AG20443 (cell line): ENCODE measurements at places on chromosomes 1 and 21.

GRCh38 chr1:216475659-216476276, 52.5 kb upstream of the USH2A start:
- no peak for DNase-seq

GRCh38 chr1:42008264-42008663, 89.5 kb upstream of the HIVEP3 start:
- no peak for DNase-seq

DNA sequence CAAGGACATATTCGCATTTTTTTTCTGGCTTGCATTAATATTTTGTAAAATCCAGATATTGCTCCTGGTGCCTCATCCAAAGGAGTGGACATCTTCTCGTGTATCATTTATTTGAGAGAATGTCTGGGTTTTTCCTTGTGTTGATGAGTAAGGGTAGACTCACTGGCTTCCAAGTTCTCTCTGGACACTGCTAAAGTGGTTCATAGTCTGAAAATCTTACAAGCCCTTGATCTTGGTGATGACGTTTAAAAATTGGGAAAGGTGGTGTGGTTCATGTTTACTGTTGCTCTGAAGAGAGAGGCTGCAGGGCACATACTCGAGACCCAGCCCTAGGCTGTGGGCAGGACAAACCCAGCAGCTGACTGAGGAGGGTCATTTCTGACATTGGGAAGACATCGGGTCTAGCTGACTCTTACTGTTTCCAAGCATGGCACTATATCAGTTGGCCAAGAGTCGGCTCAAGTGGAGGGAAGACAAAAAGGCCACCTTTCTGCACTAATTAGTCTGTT, 296.2 kb downstream of the LMX1A start:
- no peak for DNase-seq

DNA sequence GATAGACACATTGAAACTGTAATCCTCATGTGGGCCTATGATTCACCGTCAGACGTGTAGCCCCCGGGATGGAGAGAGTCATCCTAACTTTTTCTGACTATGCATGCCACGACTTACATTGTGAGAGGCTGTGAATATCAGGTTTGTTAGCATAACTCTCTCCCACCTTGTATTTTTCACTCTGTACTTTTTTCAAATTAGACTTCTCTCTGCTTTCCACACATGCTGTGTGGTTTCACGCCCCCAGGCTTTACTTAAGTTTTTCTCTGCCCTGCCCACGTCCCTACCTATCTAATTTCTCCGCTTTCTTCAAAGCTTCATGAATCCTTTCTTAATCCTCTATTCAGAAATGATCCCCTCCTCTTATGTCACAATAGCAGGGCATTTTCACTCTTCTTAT, 3.4 kb upstream of the NCAM2 start:
- no peak for DNase-seq

- DNase-seq, result peak; percentile 30
These were observed 85.3 kb downstream of the SEC16B start for GRCh38 chr1:177884479-177885021.

GRCh38 chr1:228646717-228647522, 88.4 kb upstream of the RHOU start:
- DNase-seq, result peak; percentile 44

DNA sequence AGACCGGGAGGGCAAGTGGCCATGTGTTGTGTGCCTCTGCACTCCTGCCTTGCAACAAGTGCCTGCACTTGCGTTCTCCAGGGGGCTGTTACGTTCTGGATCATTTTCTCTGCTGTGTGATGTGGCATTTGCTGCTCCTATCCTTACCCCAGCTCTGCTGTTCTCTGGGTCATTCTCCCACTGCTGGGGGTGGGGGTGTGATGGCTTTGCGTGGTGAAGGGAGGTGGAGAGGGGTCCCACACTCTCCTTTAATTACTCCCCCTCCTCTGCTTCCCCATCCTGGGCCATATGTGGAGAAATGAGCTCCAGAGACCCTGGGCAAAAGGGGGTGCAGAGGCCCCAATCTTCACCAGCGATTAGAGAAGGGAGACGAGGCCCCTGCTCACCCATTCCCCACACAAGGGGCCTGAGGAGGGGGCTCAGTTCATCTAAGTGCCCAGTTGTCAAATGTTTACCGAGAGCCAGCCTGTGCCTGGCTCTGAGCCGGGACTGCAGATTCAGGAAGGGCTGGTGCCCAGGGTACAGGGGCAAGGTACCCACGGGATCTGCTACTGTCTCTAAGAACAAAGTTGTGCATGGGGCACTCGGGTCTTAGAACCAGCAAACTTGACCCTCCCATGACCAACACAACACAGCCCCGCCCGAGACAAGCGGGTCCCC, 355.4 kb downstream of the PTPRU start:
- no peak for DNase-seq

DNA sequence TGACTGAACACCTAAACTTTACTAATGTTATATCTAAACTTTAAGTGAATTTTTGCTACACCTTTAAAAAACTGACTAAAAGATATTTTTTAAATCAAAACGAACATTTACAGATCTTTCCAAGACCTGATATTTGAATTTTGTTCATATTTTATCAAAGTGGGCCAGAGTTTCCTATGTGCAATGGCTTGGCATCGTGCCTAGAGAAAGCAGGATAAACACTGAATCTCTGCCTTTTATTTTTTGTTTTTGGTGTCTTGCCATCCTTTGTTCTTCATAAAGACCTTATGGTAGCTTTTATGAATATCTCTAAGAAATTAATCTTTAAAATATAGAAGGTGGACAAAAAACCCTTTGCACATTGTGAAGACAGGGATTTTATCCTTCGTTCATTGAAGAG, 25.8 kb upstream of the VPS26C start:
- DNase-seq, result no peak

DNA sequence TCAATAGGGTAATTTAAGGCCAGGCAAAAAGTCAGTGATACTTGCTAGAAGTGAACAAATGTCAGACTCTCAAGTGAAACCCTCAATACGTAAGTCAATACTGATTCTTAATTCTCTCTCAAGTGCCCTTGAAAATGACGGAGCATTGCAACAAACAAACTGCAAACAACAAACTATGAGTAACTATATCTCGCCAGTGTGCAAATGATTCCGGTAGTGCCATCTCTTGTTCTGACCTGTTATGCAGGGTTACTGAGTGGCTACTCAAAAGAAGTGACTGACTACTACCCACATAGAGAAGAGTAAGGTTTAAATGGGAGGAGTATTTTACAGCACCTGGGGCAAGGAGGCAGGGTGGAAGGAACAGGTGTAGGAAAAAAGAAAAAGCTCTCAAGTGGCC, 1.6 kb downstream of the SLC19A2 start:
- DNase-seq, result no peak

DNA sequence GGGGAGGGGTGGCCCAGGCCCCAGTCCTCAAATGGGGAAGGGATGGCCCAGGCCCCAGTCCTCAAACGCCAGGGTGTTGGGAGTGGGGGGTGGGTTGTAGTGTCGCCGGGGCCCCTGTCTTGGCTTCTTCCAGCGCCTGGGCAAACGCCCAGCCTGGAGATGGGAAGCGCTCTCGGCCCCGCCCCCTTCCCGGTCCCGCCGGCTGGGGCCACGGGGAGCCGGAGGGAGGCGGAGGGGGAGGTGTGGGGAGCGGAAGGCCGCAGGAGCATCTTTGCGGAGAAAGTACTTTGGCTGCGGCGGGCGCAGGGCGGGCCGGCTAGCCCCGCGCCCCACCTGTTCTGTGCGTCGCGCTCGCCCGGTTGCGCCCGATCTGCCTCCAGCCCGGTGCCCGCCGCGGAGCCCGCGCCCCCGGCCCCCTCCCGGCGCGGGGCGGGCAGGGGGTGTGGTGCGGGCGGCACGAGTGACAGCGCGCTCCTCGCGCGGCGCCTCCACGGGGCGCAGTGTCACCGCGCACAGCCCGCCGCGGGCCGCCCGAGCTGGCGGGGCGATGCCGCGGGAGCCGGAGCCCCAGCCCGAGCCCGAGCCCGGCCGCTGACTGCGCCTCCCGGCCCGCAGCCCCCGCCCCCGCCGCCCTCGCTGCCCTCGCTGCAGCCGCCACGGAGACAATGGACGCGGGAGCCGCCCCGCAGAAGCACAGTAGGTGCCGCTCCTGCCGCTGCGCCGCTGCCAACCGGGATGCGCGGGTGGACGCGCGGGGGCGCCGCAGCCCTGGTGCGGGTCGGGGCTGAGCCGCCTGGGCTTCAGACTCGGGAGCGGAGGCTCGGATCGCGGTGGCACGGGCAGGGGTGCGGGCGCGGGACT, 31.1 kb upstream of the PEX10 start:
- no peak for DNase-seq

- peak; percentile 93 for DNase-seq
These were observed at the start of gene DNAH14 for GRCh38 chr1:224929335-224930237. DNAH14 (plus strand) TSS chr1:224929675; CDS start chr1:224952703, 23,028 bp downstream.

- no peak for DNase-seq
These were observed 153.8 kb downstream of the ATG4C start for GRCh38 chr1:62937634-62938296.

DNA sequence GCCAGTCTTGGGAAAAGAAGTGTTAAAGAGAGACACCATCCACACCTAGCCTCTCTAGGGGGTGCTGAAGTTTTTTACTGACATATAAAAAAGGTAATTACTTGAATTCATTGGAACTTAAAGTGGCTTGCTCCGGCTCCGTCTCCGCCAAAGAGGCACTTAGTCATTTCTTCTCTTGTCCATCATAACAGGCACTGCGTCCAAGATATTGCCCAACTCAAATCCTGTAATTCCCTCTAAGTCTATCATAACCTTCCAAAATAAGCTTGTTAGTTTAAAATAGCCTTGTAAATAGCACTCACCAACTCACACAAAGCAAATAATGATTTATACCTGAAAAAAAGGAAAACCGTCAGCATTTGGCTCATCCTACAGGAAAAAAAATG, 160.5 kb downstream of the ZBTB18 start:
- DNase-seq, result peak; percentile 73

- no peak for DNase-seq
These were observed 51.1 kb downstream of the SLC44A5 start for GRCh38 chr1:75559800-75560199.

DNA sequence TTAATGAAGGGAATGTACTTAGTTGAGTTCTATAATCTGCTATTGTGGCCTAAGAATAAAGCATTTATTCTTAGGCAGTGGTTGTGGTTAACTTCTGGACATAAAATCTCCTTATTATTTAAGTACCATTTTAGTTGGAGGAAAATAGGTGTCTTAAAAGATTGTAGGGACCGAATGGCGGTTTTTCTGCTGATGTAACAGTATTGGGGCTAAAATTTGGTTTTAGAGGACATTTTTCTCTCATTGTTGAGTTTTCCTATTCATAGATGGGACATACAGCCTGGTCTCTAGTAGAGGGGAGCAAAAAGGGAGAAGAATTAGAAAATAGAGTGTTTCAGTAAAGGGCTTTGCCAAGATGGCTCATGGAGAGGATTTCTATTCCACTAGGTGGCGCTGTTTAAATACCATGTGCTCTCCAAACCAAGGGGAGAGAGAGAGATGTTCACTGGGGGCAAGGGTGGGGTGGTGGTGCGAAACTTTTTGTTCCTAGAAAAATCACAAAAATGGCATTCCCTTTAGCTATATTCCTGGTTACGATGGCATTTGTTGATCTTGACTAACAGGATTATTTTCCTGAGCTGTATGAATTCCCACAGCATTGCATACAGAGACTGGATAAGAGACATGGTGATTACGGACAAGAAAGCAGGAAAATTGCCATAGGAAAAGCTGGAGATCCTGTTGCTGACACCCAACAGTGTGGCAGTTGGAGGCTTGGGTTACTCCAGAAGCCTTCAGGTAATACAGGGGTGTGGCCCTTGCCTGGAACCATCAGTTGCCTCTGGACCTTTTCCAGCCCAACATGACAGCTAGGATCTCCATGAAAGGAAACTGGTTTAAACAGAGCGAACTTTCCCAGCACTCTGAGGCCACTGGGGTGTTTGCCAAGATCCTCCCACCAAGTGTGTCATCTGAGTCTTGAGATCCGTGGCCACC, 18.2 kb upstream of the FCGR2A start:
- DNase-seq, result peak; percentile 62

- DNase-seq, result peak; percentile 49
These were observed 23.4 kb upstream of the TSPAN2 start for GRCh38 chr1:115112496-115113375.

- no peak for DNase-seq
These were observed 60.9 kb downstream of the PRDM2 start for GRCh38 chr1:13760921-13761320.

- peak; percentile 72 for DNase-seq
These were observed 60.0 kb upstream of the EPS8L3 start for GRCh38 chr1:109823543-109824348.

- DNase-seq, result no peak
These were observed 6.9 kb upstream of the EFNA3 start for GRCh38 chr1:155071701-155072100.

DNA sequence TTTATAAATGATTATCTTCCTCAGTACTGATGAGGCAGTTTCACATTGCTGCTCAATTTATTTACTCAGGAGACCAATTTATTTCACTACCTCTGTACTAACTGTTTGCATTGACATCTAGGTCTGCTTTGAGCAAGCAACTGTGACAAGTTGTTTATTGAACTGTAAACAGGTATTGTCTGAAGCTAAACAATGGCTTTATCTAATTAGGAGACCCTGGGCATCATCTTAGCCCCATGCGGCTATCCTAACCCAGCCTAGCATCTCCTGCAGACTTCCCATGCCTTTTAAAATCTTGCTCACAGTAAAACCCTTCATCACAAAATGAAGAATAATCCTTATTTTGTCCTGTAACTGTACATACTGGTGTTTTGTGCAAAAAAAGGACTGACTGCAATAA, 348.2 kb downstream of the RWDD3 start:
- no peak for DNase-seq

DNA sequence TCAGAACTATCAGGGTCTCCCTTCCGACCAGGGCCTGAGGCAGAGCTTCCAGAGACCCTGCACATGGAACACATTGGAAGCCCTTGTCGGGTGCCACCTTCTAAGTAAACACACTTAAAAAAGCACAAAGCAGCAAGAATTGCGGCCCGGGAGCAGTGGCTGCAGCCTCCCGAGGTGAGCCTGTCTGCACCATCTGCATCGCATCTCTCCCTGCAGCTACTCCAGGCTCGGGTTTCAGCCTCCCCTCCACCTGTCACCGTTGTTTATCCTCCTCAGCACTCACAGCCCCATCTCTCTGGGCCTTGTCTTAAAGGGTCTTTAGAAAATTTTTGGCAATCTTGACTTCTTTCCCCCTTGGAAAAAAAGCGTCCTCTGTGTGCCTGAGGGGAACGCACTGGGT, 95.1 kb upstream of the ARHGEF16 start:
- DNase-seq, result no peak

DNA sequence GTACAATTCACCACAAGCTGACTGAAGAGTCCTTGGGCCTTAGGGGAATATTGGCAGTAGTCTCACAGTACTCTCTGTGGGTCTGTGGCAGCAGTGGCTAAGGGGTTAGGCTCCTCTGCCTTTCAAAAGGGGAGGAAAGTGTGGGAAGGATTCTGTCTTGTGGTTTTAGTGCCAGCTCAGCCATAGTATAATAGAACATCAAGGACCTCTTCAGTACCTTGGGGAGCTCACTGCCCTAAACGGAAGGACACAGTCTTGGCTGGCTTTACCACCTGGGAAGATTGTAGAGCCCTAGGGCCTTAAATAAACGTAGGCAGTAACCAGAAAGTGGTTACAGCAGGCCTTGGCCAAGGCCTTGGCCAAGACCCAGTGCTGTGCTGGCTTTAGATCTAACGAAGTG, 265.7 kb downstream of the COL11A1 start:
- DNase-seq, result no peak
